ENCODE measurements at places on chromosomes 11 and 22. TPM values are rescaled to one million over a fixed set of nuclear protein-coding genes. Genes with fewer than 3 reads are reported as not detected.

DNA sequence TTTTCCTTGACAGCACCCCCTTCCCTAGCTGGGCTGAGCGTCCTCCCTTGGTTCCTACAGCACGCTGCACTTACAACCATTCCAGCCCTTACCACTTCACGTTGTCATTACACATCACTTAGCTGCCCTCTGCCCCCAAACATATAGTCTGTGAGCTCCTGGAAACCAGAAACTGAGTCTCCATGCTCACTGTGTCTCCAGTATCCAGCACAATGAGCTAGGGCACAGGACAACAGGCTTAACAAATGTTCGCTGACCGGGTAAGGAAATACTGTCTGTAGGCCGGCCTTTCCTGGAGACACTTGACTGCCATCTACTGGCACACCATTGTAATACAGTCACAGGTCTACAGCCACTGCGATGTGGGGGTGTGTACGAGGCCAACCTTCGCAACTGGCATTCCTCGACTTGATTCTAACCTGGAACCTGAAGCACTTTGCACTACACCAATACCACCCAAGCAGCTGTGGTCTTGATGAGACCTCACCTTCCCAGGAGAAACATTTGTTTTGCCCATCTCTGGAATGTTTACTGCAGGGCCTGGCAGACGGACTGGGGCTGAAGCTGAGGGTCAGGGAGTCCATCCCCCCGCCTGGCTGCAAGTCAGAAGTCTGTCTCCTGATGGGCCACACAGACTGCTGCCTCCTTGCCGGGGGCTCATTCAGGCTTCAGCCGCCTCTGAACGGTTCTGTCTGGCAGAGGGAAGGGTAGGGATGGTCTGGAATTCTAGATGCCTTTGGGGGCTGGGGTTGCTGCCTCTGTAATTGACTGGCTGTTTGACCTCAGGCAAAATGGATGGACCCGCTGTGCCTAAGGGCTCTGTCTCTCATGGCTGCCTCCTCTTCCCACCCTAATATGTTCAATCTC lies 72.0 kb downstream of the SYN3 start:
- peak; percentile 83 for DNase-seq

GRCh38 chr22:24894220-24894975 lies 52.1 kb downstream of the LHFPL7 start:
- peak; percentile 50 for DNase-seq

DNA sequence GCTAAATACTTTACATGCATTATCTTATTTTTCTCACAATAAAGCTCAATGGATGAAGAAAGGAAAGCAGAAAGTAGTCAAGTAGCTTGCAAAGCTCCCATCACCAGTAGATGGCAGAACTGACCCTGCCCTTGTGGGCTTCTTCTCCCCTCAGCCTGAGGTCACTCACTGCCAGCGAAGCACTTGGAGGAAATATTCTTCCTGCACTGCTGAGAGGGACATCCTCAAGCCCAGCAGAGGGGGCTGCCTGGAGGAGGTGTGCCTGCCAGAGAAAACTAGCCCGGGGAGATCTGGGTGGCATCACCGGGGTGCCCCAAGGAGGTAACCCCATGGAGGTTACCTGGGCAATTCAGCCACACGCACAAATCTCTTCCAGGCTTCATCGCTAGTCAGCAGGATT lies 6.6 kb downstream of the APOL4 start:
- no peak for DNase-seq

DNA sequence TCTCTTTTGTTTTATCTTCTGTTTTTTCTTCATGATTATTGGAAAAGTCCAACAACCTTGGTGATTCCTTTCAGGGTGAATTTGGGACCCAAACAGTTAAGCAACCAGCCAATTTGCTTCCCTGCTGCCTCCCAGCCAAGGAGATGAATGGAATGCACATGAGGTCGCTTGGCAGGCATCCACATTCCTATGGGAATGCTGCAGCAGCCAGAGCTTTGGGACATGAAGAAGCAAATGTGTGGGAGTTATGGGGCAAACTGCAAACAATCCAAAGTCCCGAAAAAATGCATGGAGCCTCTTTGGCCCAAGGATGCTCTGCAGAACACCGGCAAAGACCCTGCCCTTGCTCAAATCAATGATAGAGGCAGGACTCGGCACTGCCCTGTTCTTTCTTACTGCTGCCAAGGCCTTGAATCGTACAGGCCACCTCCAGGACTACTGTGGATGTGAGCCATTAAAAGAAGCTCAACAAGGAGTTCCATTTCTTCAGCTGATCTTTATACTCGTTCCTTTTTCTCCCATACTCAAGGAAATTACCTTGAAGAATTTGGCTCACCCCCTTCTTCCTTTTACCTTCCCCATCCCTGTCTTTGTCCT lies 117.3 kb upstream of the TEAD1 start:
- DNase-seq = peak; percentile 88

DNA sequence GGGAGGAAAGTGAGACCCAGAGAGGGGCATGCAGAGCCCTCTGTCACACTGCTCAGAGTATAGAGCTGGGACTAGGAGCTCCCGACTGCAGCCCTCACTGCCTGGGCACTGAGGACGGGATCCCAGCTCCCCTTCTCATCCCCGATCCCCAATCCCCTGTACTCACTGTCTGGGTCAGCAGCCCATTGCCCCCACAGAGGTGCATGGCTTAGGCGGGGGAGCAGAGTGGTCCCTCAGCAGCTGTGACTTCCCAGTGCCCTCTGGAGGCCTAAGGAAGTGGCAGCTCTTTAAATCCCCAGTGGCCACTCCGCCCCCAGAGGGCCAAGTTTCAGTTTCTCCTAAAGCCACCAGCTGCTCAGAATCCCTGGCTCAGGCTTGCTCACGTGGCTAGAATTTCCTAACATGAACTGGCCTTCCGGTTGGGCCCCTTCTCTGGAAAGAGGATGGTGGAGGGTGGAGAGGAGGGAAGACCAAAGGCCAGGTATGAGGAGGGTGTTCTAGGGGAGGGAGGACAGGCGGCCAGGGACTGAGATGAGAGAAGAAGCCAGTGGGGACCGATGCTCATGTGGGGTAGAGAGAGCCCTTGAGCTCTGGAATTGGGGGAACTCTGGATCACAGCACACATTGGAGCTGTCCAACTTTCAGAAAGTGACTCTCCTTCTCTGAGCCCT lies at the start of gene BATF2:
Gene BATF2, minus strand, starts transcription at position 262 of the 671 bp plus-strand sequence. Its CDS starts 57 bp downstream, at position 205.
- peak; percentile 81 for DNase-seq

GRCh38 chr11:120121914-120122473 lies 15.9 kb downstream of the TRIM29 start:
- DNase-seq = no peak

- no peak for DNase-seq
Measured at GRCh38 chr11:44731685-44732430, 5.1 kb downstream of the TSPAN18 start.

- DNase-seq = no peak
Measured at GRCh38 chr11:133669371-133670053, 137.2 kb upstream of the OPCML start.

Gene PKNOX2
- polyA plus RNA-seq = 18.1 TPM

Gene RASD2
- 0.31 TPM for polyA plus RNA-seq

Gene SPON1
- polyA plus RNA-seq = 120 TPM

Gene IGSF22
- 1.5 TPM for polyA plus RNA-seq

Gene OR5A1
- polyA plus RNA-seq = 0.04 TPM

Gene FOLH1
- polyA plus RNA-seq = 23.8 TPM

Gene MFRP
- not detected for polyA plus RNA-seq

Gene PACSIN2
- 66.4 TPM for polyA plus RNA-seq

Gene MS4A12
- not detected for polyA plus RNA-seq

Gene FAM180B
- polyA plus RNA-seq = 0.24 TPM

Gene ARHGEF17
- polyA plus RNA-seq = 86.8 TPM

Gene OR51B4
- 0.38 TPM for polyA plus RNA-seq

Gene DEFB131B
- 1.5 TPM for polyA plus RNA-seq

Gene PKP3
- 13.3 TPM for polyA plus RNA-seq

Measured in right lung (tissue), 10 donors.